ENCODE measurements at places on chromosomes 3 and 15.

- no peak for DNase-seq
These were observed 37.9 kb downstream of the GOLGA6A start for GRCh38 chr15:74044267-74045110.

DNA sequence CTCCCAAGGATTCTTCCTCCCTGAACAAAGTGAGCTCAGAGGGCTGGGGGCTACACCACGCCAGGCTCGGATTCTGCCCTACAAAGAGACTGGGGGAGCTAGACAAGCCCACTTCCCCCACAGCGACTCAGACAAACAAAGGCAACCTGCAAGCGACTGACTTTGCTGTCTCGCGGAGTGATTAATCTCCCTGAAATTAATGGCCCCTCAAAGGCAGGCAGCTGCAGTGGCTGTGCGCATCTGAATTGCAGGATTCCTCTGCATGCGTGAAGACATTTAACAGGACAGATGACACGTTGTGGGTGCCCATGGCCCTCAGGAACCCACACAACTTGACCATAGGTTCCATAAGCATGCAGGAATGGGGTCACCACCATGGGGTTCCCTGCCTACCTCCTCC is 18.4 kb downstream of the CTXND1 start:
- no peak for DNase-seq

DNA sequence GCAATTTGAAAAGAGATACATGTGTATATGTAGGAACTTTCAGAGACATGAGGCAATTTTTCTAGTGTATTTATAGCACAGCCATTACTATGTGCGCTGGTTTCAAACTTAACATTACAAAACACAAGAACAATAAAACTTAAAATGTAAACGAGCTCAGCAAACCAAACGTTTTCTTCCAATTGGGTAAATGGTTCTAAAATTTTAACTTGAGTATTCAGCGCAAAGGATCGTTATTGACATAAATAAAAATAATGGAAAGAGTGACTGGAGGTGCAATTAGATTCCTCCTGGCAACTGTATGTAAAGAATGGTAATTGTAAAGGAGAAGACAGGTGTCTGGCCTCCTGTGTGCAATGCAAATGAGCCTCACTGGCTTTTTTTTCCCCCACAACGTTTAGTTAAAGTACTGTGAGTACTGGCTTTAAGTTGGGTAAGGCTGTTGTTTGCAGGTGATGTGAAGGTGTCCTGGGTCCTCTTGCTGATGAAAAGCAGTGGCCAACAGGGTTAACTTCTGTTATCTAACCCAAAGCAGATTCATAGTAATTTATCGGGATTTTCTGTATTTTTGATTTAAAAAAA is 14.1 kb upstream of the GADL1 start:
- DNase-seq, result no peak

DNA sequence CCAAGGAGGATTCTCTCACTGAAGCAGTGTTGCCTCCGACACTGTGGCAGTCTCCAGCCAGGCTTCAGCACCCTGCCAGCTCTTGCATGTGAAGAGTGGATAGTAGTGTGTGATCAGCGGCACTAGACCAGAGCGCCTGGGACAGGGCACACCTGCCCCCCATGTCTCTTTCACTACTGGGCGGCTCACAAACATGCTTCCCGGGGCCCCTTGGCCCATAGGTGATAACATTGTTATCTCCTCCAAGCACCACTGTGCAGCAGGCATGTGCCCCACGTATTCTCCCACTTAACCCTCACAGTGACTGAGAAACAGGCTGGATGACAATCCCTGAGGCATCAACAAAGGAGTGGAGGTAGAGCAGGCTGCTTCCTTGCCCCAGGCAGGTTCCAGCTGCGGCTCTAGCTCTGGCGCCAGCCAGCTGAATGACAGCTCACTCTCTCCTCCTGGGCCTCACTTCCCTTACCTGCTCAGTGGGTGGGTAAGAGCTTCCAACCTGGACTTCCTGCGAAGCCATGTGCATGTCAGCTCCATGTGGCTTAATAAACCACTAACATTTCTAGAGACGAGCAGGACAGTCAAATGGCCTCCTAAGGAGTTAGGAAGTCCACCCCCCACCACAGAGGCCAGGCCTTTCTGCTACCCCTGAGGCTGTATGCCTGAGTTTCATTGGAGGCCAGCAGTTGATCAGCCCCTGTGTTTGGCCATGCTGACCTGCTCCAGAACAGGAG is 37.8 kb downstream of the KLF13 start:
- peak; percentile 34 for DNase-seq

GRCh38 chr15:40245666-40246450 is 7.0 kb downstream of the PAK6 start:
- no peak for DNase-seq

DNA sequence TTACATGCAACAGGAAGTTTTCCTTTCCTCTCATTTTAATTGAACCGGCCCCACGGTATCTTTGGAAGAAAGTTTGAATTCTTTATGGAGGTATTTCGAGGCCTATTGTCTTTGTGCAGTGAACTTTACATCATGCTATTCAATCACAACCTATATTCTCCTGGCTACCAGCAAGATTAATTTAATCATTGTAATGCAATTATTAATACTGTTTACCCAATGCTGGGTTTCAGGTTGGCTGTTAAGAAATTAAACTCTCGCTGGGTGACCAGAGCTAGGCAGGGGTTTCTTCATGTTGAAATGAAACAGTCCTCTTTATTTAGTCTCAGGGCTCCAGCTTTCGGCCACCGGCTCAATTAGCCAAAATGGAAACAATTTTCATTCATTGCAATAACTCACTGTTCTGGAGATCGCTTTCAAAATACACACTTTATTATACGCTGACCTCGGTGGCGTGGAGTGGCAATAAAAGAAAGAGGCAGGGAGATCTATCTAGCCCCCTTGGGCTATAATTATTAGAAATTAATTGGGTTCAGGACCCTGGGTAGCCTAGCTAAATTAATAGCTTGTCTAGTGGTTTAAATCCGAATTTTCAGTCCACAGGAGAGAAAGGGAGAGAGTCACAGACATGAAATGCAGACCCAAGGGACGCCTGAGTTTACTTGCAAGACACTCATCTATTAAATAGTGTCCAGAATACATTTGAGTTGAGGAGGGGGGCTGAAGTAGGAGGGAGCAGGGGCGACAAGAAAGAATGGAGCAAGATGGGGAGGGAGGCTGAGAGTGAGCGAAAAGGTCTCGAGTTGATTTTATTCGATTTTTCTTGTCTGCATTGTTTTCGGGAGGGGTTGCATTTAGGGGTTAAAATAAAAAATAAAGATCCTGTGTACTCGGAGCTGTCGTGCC is 3.9 kb upstream of the MECOM start:
- no peak for DNase-seq

GRCh38 chr3:30623351-30623750 is 16.9 kb downstream of the TGFBR2 start:
- no peak for DNase-seq

GRCh38 chr15:85854345-85855097 is 59.8 kb upstream of the KLHL25 start:
- peak; percentile 33 for DNase-seq

DNA sequence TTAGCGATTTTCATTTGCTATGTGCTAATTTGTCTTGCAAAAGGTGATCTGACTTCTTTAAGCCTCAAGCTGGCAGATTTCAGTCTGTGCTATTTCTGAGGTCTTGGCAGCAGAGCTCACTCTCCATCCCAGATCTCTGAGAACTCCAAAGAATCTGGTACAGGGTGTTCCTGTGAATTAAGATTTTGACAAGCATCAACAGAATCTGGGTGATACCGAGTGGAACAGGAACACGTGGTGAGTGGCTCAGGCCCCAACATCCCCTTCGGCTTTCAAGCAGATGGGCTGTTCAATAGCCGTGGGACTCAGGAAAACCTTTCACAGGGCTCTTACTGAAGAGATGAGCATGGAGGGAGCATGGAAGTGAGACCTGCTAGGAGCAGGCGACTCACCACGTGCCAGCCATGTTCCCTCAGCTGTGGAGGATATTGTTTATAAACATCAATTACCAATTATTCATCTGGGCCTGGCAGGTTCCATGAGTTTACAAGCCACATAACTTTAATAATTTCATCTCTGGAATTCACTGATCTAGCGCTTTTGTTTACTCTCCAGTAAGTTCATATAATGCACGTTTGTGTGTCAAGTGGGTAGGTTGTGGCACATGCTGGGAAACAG is 103.4 kb upstream of the SELENOK start:
- no peak for DNase-seq

DNA sequence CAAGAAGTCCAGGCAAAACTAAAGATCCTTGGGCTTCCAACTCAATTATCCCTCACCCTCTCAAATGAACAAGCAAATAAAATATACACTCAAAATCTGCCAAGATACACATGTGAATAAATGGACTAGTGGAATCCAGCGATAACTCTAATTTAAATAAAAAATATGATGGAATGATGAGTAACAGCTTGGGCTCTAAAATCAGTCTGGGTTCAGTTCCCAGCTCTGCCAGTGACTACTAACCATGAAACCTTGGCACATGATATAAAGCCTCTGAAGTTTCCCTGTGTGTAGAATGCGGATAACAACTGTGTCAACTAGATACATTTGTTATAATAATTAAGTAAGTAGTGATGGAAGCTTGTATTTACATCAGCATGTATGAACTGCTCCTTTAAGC is 81.3 kb downstream of the CADPS start:
- no peak for DNase-seq

- no peak for DNase-seq
These were observed 308.3 kb upstream of the CCDC54 start for GRCh38 chr3:107068980-107069379.

DNA sequence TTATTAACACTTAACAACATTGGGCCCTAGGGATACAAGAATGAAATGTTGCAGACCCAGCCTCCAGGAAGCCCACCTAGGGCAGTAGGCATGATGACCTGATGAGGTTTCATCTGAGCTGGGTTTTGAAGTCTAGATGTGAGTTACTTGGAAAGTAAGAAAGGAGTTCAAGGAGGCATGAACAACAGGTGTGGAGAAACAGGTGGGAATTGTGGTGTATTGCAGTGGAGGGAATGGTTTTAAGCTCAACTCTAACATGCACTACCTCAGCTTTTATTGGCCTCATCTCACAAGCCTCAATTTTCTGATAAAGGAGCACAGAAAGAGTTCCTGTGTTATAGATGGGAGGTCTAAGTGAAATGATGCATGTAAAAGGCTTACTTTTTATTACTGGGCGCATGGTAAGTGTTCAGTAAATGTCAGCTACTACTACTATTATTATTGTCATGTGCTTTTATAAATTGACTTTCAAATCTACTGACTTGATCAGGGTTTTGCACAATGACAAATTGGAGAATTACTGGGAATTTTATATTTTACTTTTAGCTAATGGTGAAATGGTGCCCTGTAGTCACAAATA is 19.3 kb downstream of the SCAANT1 start:
- DNase-seq, result no peak

DNA sequence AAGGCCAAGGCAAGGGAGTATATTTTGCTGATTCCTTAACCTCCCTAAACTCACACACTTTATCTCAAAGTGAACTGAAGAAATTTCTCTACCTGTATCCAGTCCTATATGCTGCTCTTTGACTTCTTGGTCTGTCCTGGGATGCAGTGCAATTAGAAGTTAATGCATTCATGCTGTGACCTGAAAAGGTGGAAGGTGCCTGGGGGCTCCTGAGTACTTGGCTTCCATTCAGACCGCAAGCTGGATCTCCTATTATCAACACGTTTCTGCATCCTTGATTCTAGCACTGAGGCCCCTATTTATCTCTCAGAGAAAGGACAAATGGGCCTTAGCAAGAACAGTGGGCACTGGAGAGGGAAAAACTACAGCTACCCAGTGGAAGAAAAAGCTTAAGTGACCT is 17.7 kb upstream of the CADPS start:
- no peak for DNase-seq

- DNase-seq, result no peak
These were observed 2.1 kb downstream of the RFX7 start for GRCh38 chr15:56241374-56242105.

- DNase-seq, result no peak
These were observed 116.8 kb downstream of the AKAP13 start for GRCh38 chr15:85497172-85497569.

GRCh38 chr3:138113326-138113725 is 2.1 kb downstream of the DZIP1L start:
- DNase-seq, result no peak

DNA sequence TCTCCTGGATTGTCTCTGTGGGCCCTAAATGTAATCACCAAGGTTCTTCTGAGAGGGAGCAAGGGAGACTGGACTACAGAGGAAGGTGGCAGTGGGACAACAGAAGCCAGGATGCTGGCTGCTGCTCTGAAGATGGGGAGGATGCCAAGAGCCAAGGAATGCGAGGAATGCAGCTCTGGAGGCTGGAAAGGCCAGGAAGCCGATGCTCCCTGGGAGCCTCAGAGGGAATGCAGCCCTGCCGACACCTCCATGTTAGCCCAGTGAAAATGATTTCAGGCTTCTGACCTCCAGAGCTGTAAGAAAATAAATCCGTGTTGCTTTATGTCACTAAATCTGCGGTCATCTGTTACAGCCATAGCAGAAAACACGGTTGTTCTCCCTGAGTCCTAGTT is 44.1 kb downstream of the UMPS start:
- no peak for DNase-seq

- DNase-seq, result no peak
These were observed 6.4 kb downstream of the RPLP1 start for GRCh38 chr15:69459066-69459465.

DNA sequence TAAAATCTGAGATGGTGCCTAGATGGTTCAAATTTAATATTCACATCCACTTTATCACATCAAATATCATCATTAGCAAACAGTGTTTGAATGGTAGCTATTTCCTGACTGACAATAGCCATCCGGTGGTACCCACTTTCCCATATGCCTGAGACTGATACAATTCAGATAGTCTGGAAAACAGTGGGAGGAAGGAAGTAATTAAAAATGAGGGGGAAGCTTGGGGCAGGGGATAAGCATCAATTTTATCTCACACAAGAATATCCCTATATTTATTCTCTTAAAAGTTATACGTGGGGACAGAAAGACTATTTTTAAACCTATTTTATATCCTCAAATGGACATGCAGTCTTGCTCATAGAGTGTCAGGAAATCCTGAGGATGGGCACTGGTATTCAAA is 122.5 kb upstream of the GAP43 start:
- DNase-seq, result no peak

DNA sequence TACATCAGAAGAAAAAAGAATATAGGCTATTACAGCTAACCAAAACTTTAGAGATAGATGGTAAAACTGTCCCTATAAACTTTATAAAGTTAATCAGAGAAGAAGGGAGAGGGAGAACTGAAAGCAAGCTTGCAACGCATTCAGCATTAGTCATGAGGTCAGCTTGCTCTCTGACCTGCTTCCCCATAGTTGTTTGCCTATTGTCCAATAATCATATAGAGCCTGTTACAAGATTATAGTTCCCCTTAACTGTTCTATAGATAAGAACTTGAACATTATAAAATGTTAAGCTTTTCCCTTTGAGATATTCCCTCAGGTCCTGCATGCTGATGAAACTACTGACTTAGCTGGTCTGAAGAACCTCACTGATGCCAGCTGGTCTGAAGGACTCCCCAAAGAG is 74.5 kb downstream of the CPNE4 start:
- DNase-seq, result no peak

DNA sequence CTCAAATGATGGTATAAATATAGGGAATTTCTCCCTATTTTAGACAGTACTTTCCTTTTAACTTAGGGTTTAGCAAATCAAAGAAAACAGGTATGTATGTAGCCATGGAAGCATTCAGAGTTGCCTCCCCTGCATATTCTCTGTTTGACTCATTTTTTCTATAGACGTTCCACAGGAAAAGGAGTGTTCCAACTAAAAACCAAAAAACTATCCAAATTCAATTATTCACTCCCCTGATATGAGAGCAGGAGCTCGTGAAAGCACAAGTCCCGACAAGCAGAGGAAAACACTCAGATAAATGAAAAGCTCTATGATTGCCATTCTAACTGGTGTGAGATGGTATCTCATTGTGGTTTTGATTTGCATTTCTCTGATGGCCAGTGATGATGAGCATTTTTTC is 119.5 kb downstream of the FRMD5 start:
- DNase-seq, result no peak

GRCh38 chr3:42764561-42765295 is 8.3 kb downstream of the CCDC13 start:
- no peak for DNase-seq
